NB4 (cell line): ENCODE measurements at places on chromosomes 5 and 9.

GRCh38 chr5:137735555-137736284, at the start of gene KLHL3:
Gene KLHL3, minus strand, starts transcription at chr5:137736089. Its CDS starts 443 bp downstream, at chr5:137735646.
- DNase-seq, result no peak

- no peak for DNase-seq
Measured at GRCh38 chr5:68060382-68060781, 155.2 kb upstream of the PIK3R1 start.

GRCh38 chr5:76074487-76075065, 8.6 kb upstream of the SV2C start:
- peak; percentile 36 for DNase-seq

DNA sequence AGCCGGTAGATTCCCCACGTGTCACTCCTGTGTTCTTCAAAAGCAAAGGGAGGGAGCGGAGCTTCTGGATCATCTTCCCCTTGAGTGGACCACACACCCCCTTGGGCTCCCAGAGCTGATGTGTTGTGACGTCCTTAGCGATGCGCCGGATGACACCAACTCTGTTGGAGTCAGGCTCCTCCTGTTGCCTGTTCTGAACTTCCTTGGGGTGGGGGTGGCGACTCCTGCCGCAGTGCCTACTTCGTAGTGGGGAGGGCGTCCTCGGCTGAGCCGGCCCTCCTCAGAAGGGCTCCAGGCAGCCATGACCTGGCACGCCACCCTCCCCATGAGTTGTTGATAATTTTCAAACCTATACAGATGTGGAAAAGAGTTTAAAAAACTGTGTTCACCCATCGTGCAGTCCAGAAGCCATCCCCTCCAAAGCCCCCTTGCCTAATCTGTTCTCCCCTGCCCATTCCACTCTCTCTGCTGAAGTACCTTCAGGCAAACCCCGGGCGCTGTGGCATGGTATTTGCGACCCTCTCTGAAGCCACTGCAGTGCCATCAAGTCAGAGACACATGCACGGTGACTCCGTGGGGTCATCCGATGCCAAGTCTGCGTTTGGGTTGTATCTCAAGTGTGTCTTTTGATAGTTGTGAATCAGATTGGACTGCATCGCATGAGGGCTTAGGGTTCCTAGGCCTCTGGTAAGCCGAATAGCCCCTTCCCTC, 16.7 kb downstream of the EXOC3 start:
- DNase-seq, result no peak

DNA sequence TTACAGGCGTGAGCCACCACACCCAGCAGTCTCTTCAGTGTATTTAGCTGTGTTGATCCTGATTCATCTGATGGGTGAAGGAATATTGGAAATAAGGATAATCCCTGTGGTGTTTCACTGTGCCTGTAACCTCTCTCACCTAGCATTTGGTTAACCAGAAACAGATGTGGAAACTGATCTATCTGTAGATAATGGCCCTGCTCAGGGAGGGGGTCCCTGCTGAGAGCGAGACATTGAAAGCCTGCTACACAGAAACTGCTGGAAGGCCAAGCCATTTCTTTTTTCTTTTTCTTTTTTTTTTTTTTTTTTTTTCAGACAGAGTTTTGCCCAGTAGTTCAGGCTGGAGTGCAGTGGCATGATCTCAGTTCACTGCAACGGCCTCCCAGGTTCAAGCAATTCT, 28.4 kb downstream of the QRFP start:
- no peak for DNase-seq

DNA sequence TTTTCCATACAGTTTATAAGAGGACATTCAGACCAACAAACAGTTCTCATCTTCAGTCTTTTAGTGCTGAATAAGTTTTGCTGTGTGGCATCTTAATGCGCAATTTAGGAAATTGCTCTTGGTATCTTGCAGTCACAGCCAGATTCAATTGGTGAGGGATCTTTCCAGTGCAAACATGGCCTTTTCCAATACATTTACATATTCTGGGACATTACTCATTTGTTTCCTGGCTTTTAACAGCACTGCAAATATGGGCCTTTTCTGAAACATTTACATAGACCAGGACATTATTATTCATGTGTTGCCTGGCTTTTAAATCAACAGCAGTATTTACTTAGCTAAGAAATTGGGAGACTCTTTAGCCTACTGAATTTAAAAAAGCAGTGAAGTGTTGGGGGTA, 22.7 kb downstream of the ANKRD33B start:
- no peak for DNase-seq

DNA sequence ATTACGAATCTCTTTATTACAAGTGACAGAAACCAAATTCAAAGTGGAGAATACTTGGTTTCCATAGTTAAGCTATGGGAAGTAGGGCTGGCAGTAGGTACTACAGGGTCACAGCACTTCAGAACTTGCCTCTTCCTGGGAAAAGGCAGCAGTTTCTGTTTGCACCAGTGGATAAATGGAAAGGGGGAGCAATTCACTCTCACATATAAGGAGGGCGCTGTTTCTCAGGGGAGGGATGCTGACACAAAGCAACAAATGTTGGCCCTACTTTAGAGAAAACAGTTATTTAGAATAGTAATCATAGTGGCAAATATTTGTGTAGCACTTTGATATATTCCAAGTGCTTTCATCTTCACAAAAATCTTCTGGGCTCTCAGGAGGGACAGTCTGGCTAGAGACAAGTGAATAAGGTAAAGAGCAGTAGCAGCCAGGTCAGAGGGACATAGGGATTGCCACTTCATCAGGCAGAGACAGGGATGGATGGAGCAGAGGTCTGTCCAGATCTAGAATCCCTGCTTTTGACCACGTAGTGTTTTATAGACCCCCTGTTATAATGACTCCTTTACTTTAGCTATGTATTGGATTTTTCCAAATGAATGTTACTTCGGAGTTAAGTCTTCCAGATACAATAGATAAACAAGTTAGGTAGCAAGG, 554.8 kb upstream of the SGCD start:
- DNase-seq, result no peak

GRCh38 chr9:107970726-107971125, 481.2 kb upstream of the KLF4 start:
- DNase-seq, result no peak

DNA sequence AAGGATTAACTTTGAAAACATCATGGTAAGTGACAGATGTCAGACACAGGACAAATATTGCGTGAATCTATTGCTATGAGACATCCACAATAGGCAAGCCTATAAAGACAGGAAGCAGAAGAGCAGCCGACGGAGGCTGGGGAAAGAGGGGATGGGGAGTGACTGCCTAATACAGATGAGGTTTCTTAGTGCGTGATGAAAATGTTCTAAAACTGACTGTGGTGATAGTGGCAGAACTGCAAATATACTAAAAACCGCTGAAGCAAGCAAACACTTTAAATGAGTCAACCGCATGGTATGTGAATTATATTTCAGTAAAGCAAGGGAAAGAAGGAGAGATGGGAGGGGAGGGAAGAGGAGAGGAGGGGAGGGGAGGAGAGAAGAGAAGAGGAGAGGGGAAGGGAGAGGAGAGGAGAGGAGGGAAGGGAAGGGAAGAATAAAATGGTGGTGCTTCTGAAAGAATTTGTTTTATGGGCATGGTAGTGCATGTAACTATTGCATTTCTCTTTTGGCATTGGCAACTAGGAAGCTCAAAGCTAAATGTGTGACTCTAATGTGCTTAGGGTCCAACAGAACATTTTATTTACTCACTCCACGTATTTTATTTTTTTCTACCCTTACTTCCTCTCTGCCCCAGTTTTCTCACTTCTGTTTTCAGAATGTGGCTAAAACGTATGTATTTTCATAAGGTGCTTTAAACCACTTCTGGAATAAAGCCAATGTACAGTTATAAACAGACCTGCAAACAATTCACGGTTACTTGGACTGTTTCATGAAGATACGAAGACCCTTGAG, 21.3 kb downstream of the AKNA start:
- peak; percentile 84 for DNase-seq

DNA sequence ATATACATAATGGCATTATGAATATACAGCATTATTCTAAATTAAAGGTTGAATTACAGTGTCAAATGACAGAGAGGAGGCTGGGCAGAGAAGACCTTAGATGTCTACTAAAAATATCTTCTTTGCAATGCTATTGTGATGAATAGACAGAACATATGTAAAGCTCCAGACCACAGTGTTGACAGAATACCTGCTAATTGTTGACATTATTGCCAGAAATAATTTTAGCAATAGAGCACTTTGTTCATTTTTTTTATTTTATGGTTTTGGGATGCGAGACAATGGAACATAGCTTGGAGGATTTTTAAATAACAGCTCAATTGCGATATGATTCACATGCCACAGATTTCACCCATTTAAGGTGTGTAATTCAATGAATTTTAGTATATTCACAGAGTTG, 508.8 kb downstream of the PSAT1 start:
- DNase-seq, result no peak

- DNase-seq, result no peak
Measured at GRCh38 chr5:141875022-141875740, 3.0 kb downstream of the PCDH1 start.

DNA sequence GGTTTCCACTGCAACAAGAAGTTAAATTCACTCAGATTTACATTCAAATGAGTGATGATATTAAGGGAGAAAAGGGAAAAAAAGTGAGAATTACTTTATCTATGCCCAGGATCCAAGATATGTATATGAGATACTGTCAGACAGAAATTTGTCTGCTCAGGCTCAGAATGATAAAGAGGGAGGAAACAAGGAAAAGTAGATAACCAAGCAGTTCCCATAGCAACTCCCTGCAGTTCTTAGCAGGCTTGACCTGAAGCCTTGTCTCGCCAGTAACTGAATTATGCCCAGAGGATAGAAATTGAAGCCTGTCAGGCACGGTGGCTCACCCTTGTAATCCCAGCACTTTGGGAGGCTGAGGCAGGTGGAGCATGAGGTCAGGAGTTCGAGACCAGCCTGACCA, 304.4 kb downstream of the TLE1 start:
- DNase-seq, result no peak

DNA sequence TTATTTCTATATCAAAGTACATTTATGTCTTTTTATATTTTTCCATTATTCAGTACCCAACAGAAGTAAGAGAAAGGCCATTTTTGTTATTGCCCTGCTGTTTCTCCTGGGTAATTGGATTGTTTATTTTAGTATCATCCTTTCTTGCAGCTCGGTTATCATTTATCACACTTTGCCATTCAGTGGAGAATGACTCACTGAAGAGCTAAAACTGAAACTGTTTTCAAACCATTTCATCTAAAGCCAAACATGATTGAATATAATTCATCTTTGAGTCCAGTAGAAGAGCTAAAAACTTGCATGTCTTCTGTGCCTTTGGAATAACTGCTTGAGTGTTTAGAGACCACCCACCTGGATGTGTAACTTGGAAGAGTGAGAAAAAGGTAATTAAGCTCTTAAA, 139.5 kb upstream of the PRDM9 start:
- DNase-seq, result no peak

DNA sequence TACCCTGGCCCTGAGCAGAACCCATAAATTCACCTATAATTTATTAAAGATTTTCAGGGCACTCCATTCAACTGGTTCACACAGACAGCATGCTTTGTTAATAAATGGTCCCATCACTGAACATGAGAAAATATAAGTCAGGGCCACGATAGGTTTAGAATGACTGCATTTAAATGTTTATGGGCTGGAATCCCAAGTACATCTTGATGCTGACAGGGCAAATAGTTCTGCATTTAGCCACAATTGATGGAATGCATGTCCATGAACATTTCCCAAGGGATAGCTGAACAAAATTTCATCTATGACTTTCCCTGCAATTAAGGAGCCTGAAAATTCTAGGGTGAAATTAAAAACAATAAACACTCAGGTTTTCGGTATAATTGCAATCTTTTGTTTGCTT, 124.5 kb downstream of the CAAP1 start:
- no peak for DNase-seq

DNA sequence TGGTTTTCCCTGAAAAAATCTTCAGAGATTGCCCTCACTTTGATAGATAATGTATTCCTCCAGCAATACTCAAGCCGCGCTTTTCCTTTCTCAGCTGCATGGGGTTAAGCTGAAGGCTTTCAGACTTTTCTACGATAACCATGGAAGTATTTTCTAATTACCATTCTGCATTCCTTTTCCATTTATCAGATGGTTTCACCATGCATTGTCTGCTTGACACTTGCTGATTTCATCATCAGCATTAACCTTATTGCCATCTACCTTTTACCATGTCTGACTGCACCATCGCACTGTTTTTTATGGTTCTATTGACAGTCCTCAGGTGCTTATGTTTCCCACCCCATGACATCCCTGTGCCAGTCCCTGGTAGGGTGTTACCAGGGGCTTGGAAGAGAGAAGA, 91.6 kb downstream of the DMAC1 start:
- no peak for DNase-seq

DNA sequence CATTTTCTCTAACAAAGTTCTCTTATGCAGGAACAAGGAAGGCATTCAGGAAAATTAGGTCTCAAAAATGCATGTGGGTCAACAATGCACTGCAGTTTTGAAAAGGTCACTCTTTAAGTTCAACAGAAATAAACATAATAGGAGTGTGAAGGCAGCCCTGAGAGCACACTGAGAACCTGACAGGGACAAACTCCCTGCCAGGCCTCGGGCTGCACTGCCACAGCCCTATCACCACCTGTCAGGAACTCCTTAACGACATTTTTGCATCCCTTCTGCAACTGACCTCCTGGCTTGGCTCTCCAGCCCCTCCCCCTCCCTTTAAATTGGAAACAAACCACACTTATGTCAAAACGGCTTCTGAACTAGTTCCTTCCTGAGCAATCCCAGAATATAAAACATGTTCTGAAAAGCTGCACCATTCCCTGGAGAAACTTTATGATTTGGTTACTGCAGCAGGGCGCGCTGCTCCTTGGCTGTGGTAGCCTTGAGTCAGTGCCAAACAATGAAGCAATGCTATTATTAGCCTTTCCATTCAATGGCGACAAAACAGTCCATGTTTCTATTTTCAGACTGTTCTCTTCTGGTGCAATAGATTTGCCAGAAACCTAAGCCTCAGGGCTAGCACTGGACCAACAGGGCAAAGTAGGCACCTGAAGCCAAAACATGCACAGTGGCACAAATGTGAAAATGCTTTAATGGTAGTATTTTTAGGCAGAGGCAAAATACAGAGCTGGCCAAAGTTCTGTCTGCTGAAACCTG, 160.1 kb upstream of the ZNF608 start:
- DNase-seq, result peak; percentile 71

DNA sequence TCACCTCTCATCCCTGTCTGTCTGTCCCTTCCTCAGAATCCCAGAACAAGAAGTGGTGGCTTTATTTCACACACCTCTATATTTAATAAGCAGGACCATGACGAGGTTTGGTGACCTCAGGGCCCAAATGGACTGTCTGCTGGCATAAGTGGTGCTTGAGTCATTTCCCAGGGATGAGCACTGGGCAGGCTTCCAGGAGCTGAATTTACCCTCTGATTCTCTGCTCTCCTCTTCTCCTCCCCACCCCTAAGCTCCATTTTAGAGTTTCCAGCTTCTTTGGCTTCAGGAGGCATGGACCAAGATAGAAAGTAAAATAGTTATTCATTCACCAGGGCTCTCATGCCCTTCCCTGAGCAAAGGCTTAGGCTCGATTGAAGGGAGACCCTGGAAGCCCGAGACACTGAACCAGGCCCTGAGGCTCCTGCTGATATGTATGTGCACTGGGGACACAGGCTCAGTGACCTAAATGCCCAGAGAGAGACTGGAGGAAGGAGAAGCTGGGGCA, 69.1 kb downstream of the PPARGC1B start:
- DNase-seq, result no peak

GRCh38 chr5:131757830-131758519, 38.8 kb downstream of the FNIP1 start:
- DNase-seq, result no peak
